ENCODE measurements at places on chromosomes 12 and 14. TPM values are rescaled to one million over a fixed set of nuclear protein-coding genes. Genes with fewer than 3 reads are reported as not detected.

DNA sequence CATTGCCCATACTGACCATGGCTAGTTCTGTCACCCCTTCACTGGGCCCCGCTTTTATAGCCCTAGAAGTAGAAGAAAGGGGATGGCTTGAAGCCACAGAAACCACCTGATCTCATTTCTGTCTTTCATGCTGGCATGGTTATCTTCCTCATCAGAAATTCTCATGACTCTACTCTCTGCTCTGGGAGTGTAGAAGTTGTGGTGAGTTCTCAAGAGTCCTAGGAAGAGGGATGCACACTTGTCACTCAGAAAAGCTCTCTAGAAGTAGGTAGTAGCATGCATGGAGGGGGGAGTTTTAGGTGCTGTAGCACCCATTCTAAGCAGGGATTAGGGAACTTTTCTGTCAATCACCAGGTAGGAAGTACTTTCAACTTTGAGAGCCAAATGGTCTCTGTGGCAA lies 6.1 kb upstream of the CMA1 start:
- no peaks in the 10 kb centered on the region for H3K4me1 ChIP-seq
- no peaks in the 10 kb centered on the region for H3K27me3 ChIP-seq
- no peak overlapping the region for H3K4me3 ChIP-seq
- DNase-seq = no peak

GRCh38 chr12:62436164-62436503 lies 30.5 kb upstream of the MON2 start:
- H3K27me3 ChIP-seq = peaks cover 24% of the 10 kb centered on the region
- DNase-seq = no peak
- H3K27ac ChIP-seq = no peak overlapping the region

The BCL11B gene
- total RNA-seq = 0.07 TPM

DNA sequence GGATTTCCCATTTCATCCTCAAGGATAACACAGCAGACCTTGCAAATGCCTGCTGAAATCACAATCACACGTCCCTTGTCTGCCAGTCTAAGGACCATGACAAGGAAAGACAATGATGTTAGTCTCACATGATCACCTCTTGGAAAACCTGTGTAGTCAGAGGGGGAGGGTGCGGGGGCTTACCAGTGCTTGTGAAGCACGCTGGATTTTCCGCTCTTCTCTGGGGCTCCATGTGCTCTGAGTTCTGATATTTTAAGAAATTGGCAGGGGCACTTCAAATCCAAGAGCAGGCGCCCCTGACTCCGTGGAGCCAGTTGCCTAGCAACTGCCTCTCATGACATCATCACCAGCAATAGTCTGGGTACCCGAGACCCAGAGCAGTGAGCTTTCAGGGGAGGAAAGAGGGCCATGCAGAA lies 200.9 kb upstream of the C14orf180 start:
- no peak overlapping the region for H3K27ac ChIP-seq
- H3K27me3 ChIP-seq = no peaks in the 10 kb centered on the region
- no peaks in the 10 kb centered on the region for H3K36me3 ChIP-seq

- H3K4me1 ChIP-seq = peaks cover 40% of the 10 kb centered on the region
- no peak overlapping the region for H3K4me3 ChIP-seq
- no peaks in the 10 kb centered on the region for H3K36me3 ChIP-seq
- peak; percentile 83 for DNase-seq
- peak overlapping the region; percentile 74 for H3K27ac ChIP-seq
Measured at GRCh38 chr14:38311655-38312054, 55.8 kb upstream of the CLEC14A start.

GRCh38 chr12:80553316-80553715 lies 109.3 kb downstream of the PTPRQ start:
- DNase-seq = peak; percentile 74
- H3K4me1 ChIP-seq = peaks cover 16% of the 10 kb centered on the region
- no peaks in the 10 kb centered on the region for H3K36me3 ChIP-seq
- no peak overlapping the region for H3K27ac ChIP-seq
- no peaks in the 10 kb centered on the region for H3K27me3 ChIP-seq

The NEMP1 gene
- 27.7 TPM for total RNA-seq

DNA sequence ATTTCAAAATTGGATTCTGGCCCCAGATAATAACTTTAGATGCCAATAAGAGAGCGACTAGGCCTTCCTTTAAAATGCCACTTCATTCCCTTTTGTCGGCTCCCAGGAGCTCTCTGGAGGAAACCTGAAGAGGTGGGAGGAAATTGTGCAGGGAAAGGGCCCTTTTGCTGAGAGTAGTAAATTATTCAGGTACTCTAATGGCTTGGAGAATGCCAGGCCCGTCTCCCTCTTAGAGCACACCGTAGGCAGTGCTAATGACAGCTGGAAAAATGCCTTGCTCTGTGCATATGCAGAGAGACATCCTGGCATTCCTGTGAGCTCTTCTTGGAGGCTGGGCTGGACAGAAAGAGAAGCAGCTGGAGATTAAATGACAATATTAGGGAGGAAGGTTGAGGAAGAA lies 115.0 kb upstream of the RPH3A start:
- H3K27me3 ChIP-seq = no peaks in the 10 kb centered on the region
- no peaks in the 10 kb centered on the region for H3K4me1 ChIP-seq
- H3K36me3 ChIP-seq = no peaks in the 10 kb centered on the region
- no peak overlapping the region for H3K4me3 ChIP-seq
- DNase-seq = no peak

DNA sequence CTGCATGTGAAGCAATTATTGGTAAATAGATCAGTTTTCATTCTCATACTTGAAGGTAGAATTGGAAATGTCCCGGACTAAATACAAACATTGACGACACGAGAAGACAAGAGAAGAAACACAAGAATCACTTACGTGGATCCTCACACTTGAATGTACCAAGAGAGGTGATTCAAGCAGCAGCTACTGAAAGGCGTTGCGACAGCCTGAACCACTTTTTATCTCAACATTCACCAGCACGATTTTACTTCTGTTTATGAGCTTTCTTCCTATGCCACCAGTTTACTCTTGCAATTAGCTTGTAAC lies 3.6 kb upstream of the FZD10 start:
- DNase-seq = no peak
- H3K27me3 ChIP-seq = peaks cover 10% of the 10 kb centered on the region
- no peaks in the 10 kb centered on the region for H3K36me3 ChIP-seq
- no peak overlapping the region for H3K4me3 ChIP-seq

The TAS2R43 gene
- total RNA-seq = 1.8 TPM

The TPI1 gene
- total RNA-seq = 643 TPM

GRCh38 chr14:89144066-89144465 lies 273.0 kb downstream of the FOXN3 start:
- H3K27me3 ChIP-seq = peaks cover 13% of the 10 kb centered on the region
- H3K4me1 ChIP-seq = no peaks in the 10 kb centered on the region
- no peaks in the 10 kb centered on the region for H3K36me3 ChIP-seq
- no peak for DNase-seq
- H3K4me3 ChIP-seq = no peak overlapping the region
- H3K27ac ChIP-seq = no peak overlapping the region

The RDH12 gene
- total RNA-seq = not detected

The KRT77 gene
- not detected for total RNA-seq

GRCh38 chr12:101761350-101761749 lies 22.1 kb upstream of the SYCP3 start:
- H3K27me3 ChIP-seq = no peaks in the 10 kb centered on the region
- H3K4me1 ChIP-seq = no peaks in the 10 kb centered on the region
- no peak overlapping the region for H3K27ac ChIP-seq
- no peak overlapping the region for H3K4me3 ChIP-seq
- H3K36me3 ChIP-seq = peaks cover 3% of the 10 kb centered on the region

Measured in endothelial cell of umbilical vein (primary cell).